ENCODE measurements at places on chromosomes 3 and 15. TPM values are rescaled to one million over a fixed set of nuclear protein-coding genes. Genes with fewer than 3 reads are reported as not detected.
A peak's percentile ranks its signal among the peaks of the same experiment; 100 is the strongest.

Gene MAGI1
- total RNA-seq: 0.44 TPM

- no peaks in the 10 kb centered on the region for H3K27me3 ChIP-seq
- peaks cover 13% of the 10 kb centered on the region for H3K4me1 ChIP-seq
- no peak overlapping the region for H3K27ac ChIP-seq
- H3K36me3 ChIP-seq: no peaks in the 10 kb centered on the region
These were observed 43.0 kb upstream of the IDH2 start for GRCh38 chr15:90145259-90145658.

- no peak for DNase-seq
- H3K4me1 ChIP-seq: peaks cover 5% of the 10 kb centered on the region
- peaks cover 81% of the 10 kb centered on the region for H3K36me3 ChIP-seq
- no peaks in the 10 kb centered on the region for H3K27me3 ChIP-seq
- no peak overlapping the region for H3K27ac ChIP-seq
- no peak overlapping the region for H3K4me3 ChIP-seq
These were observed 14.2 kb downstream of the NR1D2 start for GRCh38 chr3:23959135-23959900.

GRCh38 chr15:71052356-71052755 lies 62.9 kb upstream of the THSD4 start:
- no peak overlapping the region for H3K4me3 ChIP-seq
- no peak for DNase-seq
- H3K27me3 ChIP-seq: no peaks in the 10 kb centered on the region
- no peaks in the 10 kb centered on the region for H3K36me3 ChIP-seq
- no peak overlapping the region for H3K27ac ChIP-seq
- no peaks in the 10 kb centered on the region for H3K4me1 ChIP-seq

DNA sequence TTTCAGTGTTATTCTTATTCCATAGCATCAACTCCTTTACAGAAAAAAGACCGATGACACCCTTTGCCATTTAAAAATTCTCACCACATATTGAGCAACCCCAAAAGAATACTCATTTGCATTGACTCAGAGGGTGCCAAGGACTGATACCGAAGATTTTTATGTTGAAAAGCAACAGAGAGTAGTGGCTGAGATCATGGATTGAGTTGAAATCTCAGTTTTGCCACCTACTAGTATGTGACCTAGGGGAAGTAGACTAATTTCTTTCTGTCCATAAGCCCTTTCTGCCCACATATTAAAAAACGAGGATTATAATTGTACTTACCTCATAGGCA lies 313.9 kb upstream of the SATB1 start:
- no peak for DNase-seq
- H3K36me3 ChIP-seq: no peaks in the 10 kb centered on the region
- no peak overlapping the region for H3K4me3 ChIP-seq

DNA sequence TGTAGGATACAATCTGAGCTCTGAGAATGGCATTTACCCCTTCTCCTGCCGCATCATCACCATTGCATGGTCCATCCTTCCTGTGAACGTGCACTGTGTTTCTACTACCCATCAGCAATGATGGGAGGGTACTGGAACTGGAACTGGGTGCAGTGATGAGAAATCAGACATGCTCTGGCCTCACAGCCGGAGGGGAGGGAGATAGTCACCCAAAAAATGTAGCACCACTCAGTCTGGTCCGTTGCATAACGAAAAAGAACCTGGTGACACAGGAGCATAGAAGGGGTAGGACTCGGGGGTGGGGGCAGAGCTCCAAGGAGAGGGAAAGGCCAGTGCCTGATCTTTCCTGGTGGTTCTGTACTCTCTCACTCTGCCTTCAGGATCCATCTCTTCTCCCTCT lies 205.0 kb downstream of the RPLP1 start:
- H3K4me3 ChIP-seq: no peak overlapping the region
- no peak for DNase-seq
- no peaks in the 10 kb centered on the region for H3K27me3 ChIP-seq
- H3K36me3 ChIP-seq: no peaks in the 10 kb centered on the region
- no peaks in the 10 kb centered on the region for H3K4me1 ChIP-seq

- H3K4me3 ChIP-seq: no peak overlapping the region
- no peaks in the 10 kb centered on the region for H3K36me3 ChIP-seq
- no peak overlapping the region for H3K27ac ChIP-seq
- no peaks in the 10 kb centered on the region for H3K27me3 ChIP-seq
- H3K4me1 ChIP-seq: no peaks in the 10 kb centered on the region
These were observed 16.6 kb upstream of the LRRK1 start for GRCh38 chr15:100902436-100903167.

Gene ASB14
- not detected for total RNA-seq

DNA sequence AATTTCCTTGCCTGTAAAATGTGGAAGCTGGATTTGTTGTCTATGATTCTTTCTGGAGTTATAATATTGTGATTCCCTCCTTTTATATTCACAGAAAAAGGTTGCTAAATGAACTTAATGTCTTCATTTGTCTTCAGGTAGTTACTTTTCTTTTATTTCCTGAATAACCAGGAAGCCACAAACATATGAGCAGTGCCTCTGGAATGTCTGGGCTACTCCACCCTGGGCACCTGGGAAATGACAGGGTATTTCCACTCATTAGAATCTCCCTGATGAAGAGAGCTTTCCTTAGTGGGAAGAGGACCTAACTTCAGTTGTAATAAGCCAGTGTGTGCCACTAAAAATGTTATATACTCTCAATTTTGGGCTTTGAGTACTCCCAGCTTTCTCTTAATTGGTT lies 3.8 kb upstream of the SLMAP start:
- no peaks in the 10 kb centered on the region for H3K27me3 ChIP-seq
- DNase-seq: no peak
- H3K4me1 ChIP-seq: peaks cover 10% of the 10 kb centered on the region
- H3K36me3 ChIP-seq: no peaks in the 10 kb centered on the region

Gene CELSR3
- total RNA-seq: 8.8 TPM

Gene HDAC11
- total RNA-seq: 3.8 TPM

GRCh38 chr3:14278799-14279625 lies 100.4 kb downstream of the LSM3 start:
- no peaks in the 10 kb centered on the region for H3K36me3 ChIP-seq
- DNase-seq: no peak
- H3K4me1 ChIP-seq: no peaks in the 10 kb centered on the region

Gene SPG11
- 71.5 TPM for total RNA-seq

Gene SEMA3G
- total RNA-seq: 33.1 TPM

DNA sequence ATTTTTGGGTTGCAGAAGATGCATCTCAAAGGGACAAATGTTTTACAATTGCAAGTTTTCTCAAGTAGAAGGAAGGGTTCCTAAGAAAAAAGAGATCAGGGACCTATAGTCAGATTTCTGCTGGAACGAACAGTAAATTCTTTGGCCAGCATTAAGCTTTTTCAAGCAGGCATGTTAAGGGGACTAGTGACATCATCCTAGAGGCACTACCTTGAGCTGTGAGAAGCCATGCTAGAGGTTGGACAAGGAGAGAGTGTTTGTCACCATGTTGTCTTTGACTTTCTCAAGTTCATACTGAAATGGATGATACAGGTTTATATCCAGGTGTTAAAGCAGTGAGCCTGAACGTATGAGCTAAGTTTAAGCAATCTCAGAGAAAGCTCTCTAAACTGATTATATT lies 85.2 kb upstream of the WDR72 start:
- no peak overlapping the region for H3K27ac ChIP-seq
- H3K4me1 ChIP-seq: no peaks in the 10 kb centered on the region
- no peak overlapping the region for H3K4me3 ChIP-seq
- no peaks in the 10 kb centered on the region for H3K27me3 ChIP-seq

Gene ACKR2
- not detected for total RNA-seq

GRCh38 chr3:87968668-87969067 lies 90.1 kb downstream of the CGGBP1 start:
- H3K4me3 ChIP-seq: no peak overlapping the region
- H3K4me1 ChIP-seq: no peaks in the 10 kb centered on the region
- H3K27me3 ChIP-seq: no peaks in the 10 kb centered on the region
- no peak for DNase-seq
- no peak overlapping the region for H3K27ac ChIP-seq
- no peaks in the 10 kb centered on the region for H3K36me3 ChIP-seq

Gene PAK6
- not detected for total RNA-seq

Gene TEX55
- not detected for total RNA-seq

DNA sequence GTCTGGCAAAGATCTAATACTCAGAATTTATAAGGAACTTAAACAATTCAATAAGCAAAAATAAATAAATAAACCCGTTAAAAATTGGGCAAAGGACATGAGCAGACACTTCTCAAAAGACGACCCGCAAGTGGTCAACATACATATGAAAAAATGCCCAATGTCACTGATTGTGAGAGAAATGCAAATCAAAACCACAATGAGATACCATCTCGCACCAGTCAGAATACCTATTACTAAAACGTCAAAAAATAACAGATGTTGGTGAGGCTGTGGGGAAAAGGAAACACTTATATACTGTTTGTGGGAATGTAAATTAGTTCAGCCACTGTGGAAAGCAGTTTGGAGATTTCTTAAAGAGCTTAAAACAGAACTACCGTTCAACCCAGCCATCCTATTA lies 188.0 kb upstream of the MRPL3 start:
- H3K4me3 ChIP-seq: no peak overlapping the region
- H3K36me3 ChIP-seq: no peaks in the 10 kb centered on the region
- no peak for DNase-seq
- H3K27me3 ChIP-seq: peaks cover 8% of the 10 kb centered on the region

GRCh38 chr3:126496894-126497850 lies 20.4 kb downstream of the UROC1 start:
- no peak overlapping the region for H3K27ac ChIP-seq
- H3K27me3 ChIP-seq: no peaks in the 10 kb centered on the region
- no peak overlapping the region for H3K4me3 ChIP-seq
- H3K4me1 ChIP-seq: no peaks in the 10 kb centered on the region

DNA sequence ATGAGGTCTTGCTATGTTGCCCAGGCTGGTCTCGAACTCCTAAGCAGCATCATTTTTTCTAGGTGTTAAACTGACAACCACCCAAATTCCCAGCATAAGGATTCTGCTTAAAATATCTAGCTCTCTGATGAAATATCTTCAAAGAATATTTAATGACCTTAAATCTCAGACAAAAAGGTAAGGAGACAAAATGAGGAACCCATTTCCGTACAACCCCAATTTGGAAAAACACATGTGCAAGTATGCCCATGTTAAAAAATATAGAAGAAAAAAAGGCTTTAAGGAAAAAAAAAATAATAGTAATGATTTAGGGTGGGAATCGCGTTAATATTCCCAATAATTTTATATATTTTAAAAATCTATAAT lies 1.4 kb upstream of the SACM1L start:
- H3K4me1 ChIP-seq: peaks cover 46% of the 10 kb centered on the region
- no peaks in the 10 kb centered on the region for H3K27me3 ChIP-seq
- no peak for DNase-seq
- peaks cover 8% of the 10 kb centered on the region for H3K36me3 ChIP-seq
- H3K27ac ChIP-seq: peak overlapping the region; percentile 94
- peak overlapping the region; percentile 96 for H3K4me3 ChIP-seq

DNA sequence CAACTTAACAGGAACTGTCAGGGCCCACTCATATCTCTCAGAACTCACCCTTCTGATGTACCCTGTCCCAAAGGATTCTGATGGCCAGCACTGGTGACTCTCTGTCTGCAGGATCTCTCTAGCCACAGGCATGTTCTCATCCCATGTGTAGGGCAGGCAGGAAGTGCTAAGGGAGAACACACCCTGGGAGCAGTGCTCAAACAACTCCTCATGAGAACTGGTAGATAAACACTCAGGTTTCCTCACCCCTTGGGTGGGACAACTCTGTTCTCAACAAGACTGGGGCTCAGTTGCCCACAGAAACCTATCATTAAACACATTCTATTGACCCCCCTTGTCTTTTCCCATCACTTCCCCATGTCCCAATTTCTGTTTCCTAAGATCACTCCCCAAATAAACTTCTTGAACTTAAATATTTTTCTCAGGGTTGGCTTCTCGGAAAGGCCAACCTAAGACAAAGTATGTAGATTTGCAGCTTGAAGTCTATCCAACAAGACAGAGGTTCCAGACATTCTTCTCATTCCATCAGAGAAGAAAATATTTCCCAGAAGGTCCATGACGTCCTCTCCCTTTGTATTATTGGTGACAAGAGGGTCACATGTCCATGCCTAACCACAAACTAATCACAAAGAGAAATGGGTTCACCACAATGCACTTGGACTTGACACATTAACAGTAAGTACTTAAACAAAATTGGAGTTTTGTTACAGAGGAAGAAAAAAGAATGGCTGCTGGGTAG lies 276.6 kb upstream of the GADL1 start:
- H3K4me3 ChIP-seq: no peak overlapping the region
- H3K4me1 ChIP-seq: no peaks in the 10 kb centered on the region
- H3K27me3 ChIP-seq: no peaks in the 10 kb centered on the region
- no peak overlapping the region for H3K27ac ChIP-seq

DNA sequence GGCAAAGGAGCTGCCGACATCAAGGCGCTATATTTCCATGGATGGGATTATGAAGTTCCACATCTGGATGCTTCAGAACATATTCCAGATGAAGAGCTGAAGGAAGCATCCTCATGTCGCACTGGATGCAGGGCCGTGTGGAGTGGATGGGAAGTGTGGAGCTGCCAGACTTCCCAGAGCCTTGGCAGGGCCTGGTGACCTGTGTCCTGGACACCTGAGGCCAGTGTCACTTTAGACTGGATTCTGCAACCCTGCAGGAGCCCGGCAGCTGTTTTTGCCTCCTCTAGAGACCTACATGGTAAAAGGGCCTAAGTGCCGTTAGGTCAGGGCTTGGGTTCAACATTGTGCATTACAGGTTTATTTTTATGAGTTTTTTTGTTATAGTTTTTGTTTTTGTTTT lies 11.3 kb upstream of the XYLB start:
- no peaks in the 10 kb centered on the region for H3K4me1 ChIP-seq
- no peak overlapping the region for H3K4me3 ChIP-seq
- H3K27me3 ChIP-seq: peaks cover 3% of the 10 kb centered on the region
- H3K27ac ChIP-seq: no peak overlapping the region

GRCh38 chr15:68252925-68253534 lies 23.5 kb upstream of the CLN6 start:
- peak; percentile 25 for DNase-seq
- H3K27ac ChIP-seq: no peak overlapping the region
- H3K4me1 ChIP-seq: peaks cover 7% of the 10 kb centered on the region
- no peak overlapping the region for H3K4me3 ChIP-seq
- peaks cover 6% of the 10 kb centered on the region for H3K27me3 ChIP-seq

DNA sequence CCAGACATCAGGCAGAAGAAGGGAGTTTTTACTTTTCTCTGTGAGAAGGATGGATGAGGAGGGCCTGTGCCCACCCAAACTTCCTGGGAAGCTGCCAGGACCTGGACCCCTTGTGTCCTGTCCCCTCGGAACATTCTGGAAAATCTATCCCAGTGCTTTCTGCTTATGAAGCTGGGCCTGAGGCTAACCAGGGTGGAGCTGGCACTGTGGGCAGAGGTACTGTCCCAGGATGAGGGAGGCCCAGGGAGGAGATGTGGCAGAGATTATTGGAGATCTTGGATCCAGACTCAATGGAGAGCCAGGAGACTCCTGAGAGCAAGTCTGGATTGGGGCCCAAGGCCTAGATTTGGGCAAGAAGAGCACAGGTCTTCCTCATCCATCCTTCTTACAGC lies 44.4 kb downstream of the SPSB4 start:
- H3K36me3 ChIP-seq: no peaks in the 10 kb centered on the region
- no peaks in the 10 kb centered on the region for H3K27me3 ChIP-seq
- no peak for DNase-seq
- H3K27ac ChIP-seq: no peak overlapping the region

GRCh38 chr3:14329116-14329830 lies 73.1 kb upstream of the SLC6A6 start:
- H3K36me3 ChIP-seq: no peaks in the 10 kb centered on the region
- no peaks in the 10 kb centered on the region for H3K27me3 ChIP-seq
- no peak overlapping the region for H3K27ac ChIP-seq

Gene ECE2
- total RNA-seq: not detected

Gene C3orf52
- total RNA-seq: 0.59 TPM

Gene ESYT3
- total RNA-seq: not detected

Data from CD4-positive, CD25-positive, alpha-beta regulatory T cell (primary cell).